ENCODE measurements at places on chromosomes 16 and 17.

DNA sequence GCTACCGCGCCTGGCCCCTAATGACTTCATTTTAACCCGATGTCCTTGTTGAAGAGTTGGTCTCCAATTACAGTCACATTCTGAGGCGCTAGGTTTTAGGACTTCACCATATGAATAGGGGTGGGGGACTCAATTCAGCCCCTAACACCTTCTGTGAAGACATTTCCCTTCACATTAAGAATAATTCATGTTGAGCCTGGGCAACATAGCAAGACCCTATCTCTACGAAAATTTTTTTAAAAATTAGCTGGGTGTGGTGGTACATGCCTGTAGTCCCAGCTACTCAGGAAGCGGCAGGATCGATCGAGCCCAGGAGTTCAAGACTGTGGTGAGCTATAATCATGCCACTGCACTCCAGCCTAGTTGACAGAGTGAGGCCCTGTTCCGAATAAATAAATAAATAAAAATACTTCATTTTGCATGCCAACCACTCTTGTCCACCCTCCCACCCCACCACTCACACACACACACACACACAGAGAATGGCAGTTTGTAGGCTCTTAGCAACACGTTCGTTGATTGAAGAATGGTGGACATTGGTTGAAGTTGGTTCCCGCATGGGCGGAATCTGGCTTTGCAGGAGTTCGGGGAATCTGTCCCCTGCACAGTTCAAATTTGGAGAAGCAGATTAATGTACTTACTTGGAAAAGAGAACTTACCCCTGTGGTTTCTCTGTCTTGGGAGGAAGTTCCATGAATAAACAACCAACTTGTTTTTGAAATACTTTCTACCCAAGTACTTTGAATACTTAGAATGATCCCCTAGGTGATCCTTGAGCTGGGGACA is 27.8 kb upstream of the TVP23A start:
- no peak for DNase-seq

GRCh38 chr17:47918006-47918405 is 22.0 kb downstream of the SP2 start:
- DNase-seq, result peak; percentile 44

GRCh38 chr16:3098459-3099394 is at the start of gene ZSCAN10:
Gene ZSCAN10, minus strand, starts transcription at chr16:3099294. Its CDS starts 6,357 bp downstream, at chr16:3092937.
- no peak for DNase-seq

GRCh38 chr16:9824200-9825068 is 357.8 kb downstream of the GRIN2A start:
- no peak for DNase-seq

DNA sequence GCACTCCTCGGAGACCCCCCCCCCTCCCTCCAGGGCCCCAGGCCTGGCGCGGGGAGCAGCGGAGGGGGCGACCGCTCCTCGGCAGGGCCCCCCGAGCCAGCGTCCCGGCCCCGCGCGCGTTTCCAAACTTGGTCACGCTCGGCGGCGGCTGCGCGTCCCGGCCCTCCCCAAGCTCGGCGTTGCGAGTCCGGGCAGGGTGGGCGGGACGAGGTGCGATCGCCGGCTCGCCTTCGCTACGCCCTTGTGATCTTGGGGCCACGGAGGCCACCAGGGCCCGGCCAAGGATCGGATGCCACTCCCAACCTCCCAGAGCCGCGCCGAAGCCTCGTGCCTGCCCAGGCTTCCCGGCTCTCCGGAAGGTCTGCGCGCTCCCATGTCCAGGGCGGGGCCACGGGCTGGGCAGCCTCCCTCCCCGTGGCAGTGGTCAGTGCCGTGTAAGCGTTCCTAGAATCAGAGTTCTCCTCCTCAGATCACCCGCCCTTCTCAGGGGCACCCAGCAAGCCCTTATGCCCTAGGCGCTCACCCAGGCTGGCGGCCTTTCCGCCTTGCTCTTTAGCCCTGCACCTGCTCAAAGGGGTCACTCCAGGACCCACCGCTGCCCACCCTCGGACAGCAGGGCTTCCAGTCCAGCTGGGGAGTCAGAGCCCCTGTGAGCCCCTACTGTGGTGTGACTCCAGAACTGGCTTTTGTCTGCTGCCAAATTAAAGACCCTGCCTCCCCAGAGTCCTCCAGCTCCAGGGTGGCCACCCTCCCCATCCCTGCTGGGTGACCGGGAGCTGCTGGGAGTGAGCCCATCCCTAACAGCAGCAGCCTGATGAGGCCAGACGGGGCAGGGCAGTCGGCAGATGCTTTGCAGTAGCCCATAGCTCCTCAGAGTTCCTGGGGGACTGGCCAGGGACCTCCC is 12.2 kb upstream of the MRPS23 start:
- DNase-seq, result no peak

- DNase-seq, result no peak
Measured at GRCh38 chr17:46917516-46917915, 5.4 kb upstream of the GOSR2 start.

GRCh38 chr17:6903326-6903900 is 71.9 kb upstream of the TEKT1 start:
- no peak for DNase-seq

- no peak for DNase-seq
Measured at GRCh38 chr16:10941127-10941933, 938 bp downstream of the DEXI start.

GRCh38 chr17:49443862-49444261 is 29.2 kb upstream of the PHB1 start:
- DNase-seq, result no peak

DNA sequence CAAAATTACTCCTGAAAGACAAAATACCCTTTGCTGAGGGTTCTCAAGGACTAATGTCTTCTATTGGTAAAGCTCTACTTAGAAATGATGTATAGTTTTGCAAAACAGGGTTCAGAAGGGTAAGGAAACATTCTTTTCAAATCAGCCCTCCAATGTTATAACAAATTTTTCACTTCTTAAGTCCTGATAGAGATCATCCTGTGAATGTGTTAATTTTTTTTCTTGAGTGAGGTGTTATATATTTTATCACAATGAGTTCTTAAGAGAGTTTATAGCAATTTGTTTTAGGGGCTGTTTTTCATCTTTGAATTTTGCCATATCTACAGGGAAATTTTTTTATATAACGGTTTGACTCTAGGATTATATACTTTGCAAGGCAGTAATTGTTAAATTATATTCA is 29.5 kb downstream of the CYB5B start:
- no peak for DNase-seq

DNA sequence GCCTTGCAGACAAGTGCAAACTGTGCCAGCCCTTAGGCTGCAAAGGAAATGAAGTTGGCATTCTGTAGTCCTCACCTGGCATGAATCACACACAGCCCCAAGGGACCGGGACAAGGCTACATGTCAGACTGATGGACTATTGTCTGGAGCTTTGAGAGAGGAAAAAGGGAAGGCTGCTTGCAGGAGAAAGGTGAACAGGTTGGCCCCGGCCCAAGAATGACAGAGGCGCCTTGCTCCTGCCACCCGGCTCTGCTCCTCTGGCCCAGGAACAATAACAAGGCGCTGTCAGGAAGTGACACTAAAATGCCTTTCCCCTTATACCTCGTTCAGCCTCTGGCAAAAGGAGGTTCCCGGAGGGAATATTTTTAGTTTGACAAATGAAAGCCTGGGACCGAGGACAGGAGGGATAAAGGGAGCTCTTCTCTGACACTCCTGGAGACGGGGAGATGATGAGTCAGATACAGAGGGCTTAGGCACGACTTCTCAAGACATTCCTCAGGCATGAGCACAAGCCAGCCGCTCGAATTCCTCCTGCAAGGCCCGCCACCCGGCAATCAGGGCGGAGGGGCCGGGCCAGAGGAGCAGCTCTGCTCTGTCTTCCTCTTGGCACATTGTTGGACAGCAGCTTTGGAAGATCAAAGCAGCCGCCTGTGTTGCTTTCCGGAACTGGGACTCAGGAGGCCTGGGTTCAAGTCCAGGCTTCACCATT is 105.8 kb downstream of the NOG start:
- DNase-seq, result peak; percentile 97

DNA sequence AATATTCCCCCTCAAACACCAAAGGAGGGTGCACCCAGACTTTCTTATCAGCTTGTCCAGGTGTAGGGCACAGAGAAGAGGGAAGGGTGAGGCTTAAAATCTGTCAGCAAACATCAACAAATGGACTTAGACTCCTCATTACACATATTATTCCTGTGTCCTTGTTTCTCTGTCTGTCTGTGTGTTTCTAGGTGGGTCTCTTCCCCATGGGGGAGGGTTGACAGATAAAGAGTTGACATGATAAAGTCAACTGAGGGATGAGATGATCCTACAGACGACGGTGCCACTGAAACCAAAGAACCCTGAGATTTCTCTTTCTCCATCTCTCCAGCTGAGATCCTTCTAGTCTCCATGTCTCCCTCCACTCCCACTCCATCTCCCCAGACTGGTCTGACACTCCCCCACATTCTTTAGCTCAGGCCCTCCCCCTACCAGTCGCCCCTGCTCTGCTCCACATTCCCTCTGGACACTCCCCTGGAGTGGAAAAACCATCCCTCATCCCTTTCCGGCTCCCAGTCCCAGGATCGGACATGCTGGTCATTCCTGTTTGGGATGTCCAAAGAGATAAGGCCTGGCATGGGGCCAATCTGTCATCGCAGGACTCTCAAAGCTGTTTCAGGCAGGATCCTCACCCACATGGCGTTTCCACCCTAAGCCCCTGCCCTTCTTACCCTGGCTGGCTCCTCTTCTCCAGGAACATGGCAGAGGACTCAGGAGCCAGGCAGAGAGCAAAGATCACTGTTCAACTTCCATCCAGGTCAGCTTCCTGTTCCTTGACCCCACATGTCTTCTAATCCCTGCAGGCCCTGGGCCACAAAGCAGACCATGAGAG is 2.9 kb upstream of the ITGA3 start:
- no peak for DNase-seq

- DNase-seq, result peak; percentile 23
Measured at GRCh38 chr16:12095275-12096156, 119.0 kb downstream of the SNX29 start.

DNA sequence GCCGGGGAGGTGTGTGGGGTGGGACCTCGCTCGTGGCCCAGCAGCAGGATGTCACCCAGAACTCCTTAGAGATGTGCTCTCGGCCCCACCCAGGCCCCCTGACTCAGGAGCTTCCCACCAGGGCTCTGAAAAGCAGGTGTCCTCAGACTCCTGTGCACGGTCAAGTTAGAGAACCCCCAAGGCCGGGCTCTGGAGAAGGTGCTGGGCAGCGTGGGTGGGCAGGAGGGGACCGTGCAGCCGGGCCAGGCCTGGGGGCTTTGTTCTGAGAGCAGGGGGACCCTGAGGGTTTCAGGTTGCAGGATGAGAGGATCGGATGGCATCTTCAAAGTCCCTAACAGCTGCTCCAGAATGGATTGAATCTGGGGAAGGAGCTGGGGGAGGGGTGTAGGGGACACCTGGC is 164.4 kb upstream of the CIBAR2 start:
- DNase-seq, result no peak

- no peak for DNase-seq
Measured at GRCh38 chr17:37673386-37673785, 30.1 kb upstream of the DDX52 start.

- DNase-seq, result no peak
Measured at GRCh38 chr17:10447026-10447931, 22.1 kb downstream of the MYH4 start.

Measured in bronchial epithelial cell (primary cell).